Spinal cord (tissue), 10 donors: ENCODE measurements at places on chromosomes 7 and 10. TPM values are rescaled to one million over a fixed set of nuclear protein-coding genes. Genes with fewer than 3 reads are reported as not detected.

DNA sequence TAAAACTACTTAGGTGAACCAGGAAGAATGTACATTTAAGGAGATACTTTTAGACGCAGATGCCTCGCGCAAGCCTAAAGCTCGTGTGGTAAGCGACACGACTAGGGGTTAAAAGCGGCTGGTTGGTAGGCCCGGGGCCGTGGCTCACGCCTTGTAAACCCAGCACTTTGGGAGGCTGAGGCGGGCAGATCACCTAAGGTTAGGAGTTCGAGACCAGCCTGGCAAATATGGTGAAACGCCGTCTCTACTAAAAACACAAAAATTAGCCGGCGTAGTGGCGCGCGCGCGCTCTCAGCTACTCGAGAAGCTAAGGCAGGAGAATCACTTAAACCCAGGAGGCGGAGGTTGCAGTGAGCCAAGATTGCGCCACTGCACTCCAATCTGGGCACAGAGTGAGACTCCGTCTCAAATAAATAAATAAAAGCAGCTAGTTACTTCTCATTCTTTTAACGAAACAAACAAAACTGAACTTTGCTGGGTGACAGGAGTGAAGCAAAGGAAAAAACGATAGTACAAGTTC is 879 bp downstream of the NUDT5 start:
- DNase-seq: no peak

DNA sequence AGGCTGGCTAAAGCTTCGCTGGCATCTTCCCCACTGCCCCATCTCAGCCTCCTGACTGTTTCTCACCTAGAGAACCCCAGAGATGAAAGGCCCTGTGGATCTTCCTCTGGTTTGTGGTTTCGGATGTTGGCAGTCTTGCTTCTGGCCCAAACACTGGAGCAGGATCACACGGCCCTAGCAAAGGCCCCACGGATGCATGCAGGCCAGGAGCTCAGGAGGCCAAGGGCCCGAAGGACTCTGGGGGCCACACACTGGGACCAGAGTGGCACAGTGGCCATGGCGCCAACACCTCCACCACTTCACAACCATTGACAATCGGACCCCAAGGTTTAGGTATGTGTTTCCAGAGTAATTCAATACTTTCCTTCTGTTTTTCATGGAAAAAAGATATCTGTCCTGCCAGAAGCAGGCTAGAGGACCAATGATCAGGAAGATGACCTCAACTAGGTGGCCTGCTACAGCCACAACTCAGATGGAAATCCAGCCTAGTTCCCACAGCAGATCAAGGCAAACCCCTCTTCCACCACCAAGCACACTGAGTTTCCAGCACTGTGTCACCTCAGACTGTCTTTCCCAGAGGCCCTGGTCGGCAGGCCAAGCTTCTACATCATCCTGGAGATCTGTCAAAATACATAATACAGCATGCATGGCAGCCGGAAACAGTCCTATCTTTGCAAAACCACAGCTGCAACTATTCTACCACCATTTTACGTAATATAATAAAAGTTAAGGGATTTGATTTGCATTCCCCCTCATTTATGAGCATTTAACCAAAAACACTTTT is 53.0 kb downstream of the CTBP2 start:
- no peak for DNase-seq

DUS4L gene
- polyA plus RNA-seq: 16.3 TPM

CADPS2 gene
- 24.1 TPM for polyA plus RNA-seq

DNA sequence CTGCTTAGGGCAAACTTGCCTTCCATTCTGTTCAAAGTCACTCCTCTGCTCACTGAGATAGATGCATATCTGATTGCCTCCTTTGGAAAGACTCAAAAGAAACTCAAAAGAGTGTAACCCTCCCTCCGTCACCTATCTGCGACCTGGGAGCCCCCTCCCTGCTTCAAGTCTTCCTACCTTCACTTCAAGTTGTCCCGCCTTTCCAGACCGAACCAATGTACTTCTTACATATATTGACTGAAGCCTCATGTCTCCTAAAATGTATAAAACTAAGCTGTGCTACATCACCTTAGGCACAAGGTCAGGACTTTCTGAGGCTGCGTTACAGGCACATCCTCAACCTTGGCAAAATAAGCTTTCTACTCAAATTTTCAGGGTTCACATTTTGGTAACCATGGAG is 77.4 kb upstream of the C1GALT1 start:
- no peak for DNase-seq

DNA sequence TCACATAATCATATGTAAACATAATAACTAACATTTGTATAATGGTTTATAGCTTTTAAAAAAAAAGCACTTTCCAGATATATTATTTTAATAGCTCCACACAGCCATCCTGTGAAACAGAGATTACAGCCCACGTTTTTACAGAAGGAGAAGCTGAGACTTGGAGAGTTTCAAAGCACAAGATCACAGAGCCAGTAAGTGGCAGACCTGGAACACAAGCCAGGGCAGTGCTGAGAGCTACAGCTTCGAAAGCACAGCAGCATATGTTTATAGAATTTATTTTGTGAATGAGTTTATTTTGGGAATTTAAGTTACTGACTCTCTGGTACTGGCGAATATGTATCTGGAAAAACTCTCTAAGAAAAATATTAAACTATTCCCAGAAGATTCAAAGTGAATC is 149.4 kb downstream of the HDAC9 start:
- peak; percentile 60 for DNase-seq

DNA sequence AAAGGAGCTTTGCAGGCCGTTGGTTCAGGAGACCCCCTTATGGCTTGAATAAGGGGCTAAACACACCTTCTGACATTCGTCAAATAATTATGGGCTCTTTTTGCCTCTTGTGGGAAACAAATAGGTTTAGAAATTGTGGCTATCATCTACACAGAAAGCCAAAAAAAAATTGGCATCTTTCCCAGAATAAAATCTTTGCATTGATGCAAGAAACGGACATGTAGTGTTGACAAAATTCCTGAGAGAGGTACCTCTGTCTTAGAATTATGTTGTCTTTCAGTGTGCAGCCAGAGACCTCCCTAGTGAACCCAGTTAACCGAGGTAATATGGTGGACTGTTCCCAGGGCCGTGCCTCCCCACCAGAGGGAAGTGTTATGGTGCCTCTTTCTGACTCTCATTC is 283.9 kb downstream of the SDHAF3 start:
- no peak for DNase-seq

DNA sequence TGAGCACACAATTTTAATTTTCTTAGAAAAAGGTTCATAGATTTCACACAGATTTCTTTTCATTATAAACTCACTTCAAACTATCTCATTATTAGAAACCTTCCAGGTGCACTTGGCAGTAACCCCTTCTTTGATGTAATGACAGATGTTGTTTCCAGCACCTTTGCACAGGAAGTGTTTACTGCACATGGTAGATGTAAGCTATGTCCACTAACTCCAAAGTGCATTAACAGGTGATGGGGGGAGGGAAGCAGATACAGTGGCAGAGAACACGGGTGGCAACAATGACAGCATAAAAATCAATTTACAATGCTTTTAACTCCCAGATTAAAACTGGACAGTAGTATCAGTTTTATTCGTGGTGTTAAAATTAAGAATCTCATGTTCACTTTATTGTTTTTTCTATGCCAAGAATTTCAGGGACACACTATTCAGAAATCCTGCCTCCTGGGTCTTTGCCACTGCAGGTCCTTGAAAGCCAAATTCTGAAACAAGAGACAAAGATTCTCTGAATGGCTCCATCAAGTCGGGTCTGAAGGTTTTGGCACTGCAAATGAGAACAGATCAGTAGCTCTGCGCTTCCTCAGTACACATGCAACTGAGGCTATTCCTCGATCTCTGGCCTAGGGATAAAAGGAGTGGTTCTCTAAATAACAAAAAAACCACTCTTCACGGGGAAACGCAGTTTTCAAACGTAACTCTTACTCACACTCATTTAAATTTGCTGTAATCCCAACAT is 187.7 kb downstream of the JAZF1 start:
- peak; percentile 83 for DNase-seq

FAM131B gene
- 108 TPM for polyA plus RNA-seq

NUDT13 gene
- polyA plus RNA-seq: 5.4 TPM

HABP2 gene
- 0.09 TPM for polyA plus RNA-seq

GGCT gene
- 46.2 TPM for polyA plus RNA-seq

DNA sequence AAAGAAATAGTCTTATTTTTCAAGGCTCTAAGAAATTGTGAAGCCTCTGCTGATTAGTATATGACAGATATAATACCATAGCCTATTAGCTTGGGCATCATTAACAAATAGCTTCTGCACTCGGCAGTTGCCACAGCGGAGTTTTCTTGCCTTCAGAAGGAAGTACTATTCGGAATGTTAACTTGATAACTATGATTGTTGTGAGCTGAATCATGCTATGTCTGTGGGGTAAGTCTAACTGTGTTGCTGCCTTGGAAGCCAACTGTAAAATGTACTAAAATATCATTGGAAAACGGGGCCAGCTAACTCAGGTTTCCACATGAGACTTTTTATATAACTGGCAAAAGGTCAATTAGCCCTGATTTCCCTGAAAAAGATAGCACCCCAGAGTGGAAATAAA is 93.2 kb downstream of the TWIST1 start:
- no peak for DNase-seq

DGKB gene
- polyA plus RNA-seq: 15.1 TPM

ZNF467 gene
- 11.6 TPM for polyA plus RNA-seq

DNA sequence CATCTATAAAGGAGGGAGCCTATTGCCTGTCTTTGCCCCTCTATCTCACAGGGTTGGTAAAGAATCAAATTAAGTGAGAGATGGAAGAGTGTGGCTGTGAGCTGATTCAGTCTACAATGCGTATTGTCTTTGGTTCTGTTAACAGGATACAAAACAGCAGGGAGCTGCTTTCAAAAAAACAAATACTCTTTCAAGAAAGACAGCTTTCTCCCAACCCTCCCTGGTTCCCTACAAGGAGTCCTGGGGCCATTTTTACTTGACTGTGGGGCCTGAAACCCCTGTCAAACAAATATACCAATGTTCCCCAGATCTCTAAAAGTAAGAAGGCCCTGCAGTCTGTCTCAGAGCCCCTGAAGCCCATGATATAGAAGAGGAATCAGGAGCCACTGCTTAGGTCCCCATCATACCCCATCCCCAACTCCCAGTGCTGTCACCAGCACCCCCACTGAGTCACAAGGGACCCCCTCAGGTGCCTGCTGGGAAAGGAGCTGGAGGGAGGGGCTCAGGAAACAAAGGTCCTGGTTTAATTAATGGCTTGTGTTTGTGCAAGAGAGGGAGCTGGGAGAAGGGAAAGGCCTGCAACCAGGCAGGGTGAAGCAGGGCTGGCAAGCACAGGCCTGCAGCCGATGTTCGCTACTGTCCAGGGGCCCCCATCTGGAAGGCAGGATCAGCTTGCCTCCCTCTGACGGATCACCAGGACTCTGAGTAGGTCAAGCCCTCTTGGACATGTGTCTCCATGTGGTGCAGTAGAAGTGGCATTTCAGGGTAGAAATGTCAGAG is 182.0 kb upstream of the GHITM start:
- no peak for DNase-seq

ADCYAP1R1 gene
- polyA plus RNA-seq: 253 TPM

EBF3 gene
- polyA plus RNA-seq: 149 TPM

DNA sequence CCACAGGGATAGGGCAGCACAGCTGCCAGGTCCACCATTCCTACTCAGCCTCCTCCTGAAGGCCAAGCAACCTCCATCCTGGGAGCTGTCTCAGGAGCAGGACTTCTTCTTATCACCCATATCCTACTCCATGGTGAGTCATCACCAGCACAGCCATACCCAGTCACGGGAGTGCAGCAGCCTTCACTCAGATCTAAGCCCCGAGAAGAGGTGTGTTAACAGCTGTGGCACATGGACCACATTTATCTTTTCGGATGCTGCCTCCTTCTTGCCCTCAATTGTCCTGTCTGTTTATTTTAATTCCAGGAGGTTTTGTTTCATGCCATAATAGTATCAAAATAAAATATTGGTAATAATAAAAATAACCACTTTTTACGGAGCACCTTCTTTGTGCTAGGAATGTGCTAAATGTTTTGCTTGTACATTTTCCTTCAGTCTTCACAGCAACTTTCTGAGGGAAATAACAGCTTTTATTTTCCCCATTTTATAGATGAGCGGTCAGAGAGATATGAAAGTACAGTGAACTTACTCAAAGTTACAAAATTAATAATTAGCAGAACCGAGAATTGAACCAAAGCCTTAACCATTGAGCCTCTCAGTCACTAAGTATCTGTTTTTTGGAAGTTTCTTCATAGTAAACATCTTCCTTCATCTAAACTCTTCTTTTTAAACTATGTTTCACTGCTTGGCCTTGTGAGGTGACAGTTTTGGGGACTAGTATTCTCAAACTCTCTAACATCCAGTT is 2.5 kb upstream of the KEL start:
- no peak for DNase-seq

- no peak for DNase-seq
Observed at GRCh38 chr10:6204341-6205191, 1.8 kb downstream of the PFKFB3 start.

DNA sequence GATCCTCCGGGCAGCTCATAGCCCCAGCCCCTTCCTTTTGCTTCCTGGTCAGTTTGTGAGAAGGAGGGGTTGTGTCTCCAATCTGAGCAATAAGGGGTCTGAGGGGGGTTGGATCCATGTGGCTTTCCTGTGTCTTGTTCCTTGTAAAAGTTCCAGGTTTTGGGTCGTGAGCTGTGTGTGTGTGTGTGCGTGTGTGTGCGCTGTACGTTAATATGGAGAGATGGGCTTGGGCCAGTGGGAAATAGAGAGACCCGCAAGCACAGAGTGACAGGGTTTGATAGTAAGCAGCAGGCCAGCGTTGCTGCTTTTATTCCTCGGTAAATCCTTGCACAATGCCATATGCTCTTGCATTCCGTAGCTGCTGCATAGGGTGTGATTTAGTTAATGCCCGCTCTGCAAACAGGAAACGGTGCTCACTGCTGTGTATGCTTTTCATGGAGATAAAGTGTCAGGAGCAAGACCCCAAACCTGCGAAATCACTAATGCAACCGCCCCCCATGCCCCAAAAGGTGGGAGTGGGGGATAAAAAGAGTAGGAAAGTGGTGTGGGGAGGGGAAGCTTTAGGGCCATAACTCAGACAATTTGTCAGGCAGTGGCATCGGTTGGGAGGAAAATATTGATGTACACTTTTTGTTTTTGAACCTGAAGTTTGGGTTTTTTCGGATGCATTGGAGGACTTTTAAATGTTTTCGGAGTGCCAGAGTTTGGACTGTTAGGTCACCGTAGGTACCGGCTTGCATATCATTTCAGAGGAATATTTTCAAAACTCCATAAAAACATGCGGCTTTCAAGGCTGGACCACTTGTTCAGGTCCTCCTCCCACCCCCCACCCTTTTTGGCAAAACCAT is 108.7 kb downstream of the TCF7L2 start:
- DNase-seq: no peak

SLC26A3 gene
- not detected for polyA plus RNA-seq

GRCh38 chr10:50387732-50388073 is 136.4 kb upstream of the ASAH2 start:
- no peak for DNase-seq

- no peak for DNase-seq
Observed at GRCh38 chr10:13291061-13291460, 8.8 kb downstream of the PHYH start.

GRCh38 chr7:49023345-49024328 is 99.3 kb downstream of the CDC14C start:
- DNase-seq: no peak

- no peak for DNase-seq
Observed at GRCh38 chr10:3395458-3395861, 222.9 kb upstream of the PITRM1 start.

DNA sequence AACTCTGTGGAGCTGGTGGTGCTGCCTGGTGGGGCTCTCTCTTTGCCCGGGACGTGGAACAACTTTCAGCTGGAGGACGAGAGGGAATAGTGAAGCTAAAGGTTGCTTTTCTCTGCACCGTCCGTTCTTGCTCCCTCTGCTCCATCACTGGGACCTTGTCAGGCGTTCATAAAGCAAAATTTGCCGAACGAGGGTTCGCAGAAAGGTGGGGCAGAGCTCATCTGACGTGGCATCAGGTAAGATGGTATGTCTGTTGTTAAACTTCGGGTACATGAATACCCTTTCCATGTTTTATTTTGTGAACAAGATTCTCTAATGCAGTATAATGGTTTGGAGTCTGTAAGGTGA is 416 bp downstream of the BBS9 start:
- DNase-seq: no peak
